Mesenchymal stem cell (in vitro differentiated cells and primary cell): ENCODE measurements at places on chromosomes 16 and 17.

- no peak for DNase-seq
Observed at GRCh38 chr16:22810226-22810625, 3.7 kb upstream of the HS3ST2 start.

DNA sequence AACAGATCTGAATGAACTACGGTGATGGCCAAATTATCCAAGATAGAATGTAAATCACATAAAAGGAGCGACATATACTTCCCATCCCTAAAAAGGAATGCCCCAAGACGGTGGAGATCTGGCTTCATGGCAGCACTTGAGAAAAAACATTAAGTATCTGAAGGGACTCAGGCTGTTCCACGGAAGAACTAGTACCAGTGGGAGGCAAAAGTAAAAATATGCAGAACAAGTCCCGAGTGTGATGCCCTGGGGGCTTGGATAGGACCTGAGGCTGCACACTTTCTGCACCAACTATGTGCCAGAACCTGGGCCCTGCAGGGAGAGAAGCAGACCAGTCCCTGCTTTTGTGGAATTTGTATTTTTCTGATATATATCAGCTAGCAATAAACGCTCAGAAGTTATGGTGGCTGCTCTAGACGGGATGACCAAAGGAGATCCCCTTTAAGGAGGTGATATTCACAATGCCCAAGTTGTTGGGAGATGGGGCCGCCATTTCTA is 539 bp upstream of the CKLF start:
- no peak for DNase-seq

DNA sequence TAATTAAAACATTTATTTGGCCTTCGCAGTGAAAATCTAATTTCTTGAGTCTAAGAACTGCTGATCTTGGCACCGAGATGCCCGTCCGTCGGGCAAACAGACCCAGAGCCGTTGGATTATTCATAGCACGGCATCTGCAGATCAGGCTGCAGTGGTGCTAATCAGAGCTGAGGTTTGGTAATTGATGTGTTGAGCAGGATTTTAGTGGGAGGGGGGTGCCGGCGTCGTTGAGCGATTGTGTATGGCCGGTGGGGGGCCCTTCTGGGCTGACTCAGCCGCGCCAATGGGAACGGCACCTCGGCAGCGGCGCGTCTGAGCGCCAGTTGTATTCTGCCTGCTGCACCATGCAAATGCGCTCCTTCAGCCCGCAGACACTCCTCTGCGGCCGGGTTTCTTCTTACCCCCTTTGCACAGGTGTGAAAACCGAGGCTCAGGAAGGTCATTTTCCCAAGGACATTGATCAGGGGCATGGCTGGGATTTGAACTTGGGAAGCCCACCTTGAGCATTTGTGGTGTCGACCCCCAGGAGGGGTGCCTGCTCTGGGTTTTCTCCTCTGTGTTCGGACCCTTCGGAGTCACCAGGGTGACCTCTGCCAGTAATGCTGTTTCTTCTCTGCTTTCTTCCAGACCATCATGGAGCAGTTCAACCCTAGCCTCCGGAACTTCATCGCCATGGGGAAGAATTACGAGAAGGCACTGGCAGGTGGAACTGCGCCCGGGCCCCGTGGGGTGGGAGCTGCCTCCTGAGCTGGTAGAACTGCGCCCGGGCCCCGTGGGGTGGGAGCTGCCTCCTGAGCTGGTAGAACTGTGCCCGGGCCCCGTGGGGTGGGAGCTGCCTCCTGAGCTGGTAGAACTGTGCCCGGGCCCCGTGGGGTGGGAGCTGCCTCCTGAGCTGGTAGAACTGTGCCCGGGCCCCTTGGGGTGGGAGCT is 18.4 kb downstream of the BAIAP2 start:
- DNase-seq, result no peak

GRCh38 chr17:81117672-81118198 is 47.6 kb upstream of the PVALEF start:
- no peak for DNase-seq

DNA sequence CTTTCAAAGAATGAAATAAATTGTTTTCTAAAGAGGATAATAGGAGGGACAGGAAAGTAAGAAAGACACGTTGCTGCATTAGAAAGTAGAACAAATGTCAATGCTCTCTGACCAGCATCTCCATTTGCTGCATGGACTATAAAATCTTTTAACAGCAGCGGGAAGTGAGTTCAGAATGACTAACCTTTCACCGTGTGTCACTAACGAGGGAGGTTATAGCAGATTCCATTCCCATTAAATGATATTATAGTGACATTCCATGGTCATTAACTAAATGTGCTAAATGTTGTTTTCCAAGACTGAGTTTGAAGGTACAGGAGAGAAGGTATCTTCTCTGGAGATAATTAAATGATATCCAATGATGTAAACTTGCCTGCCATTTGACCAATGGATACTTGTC is 127.1 kb upstream of the HS3ST3A1 start:
- DNase-seq, result no peak

DNA sequence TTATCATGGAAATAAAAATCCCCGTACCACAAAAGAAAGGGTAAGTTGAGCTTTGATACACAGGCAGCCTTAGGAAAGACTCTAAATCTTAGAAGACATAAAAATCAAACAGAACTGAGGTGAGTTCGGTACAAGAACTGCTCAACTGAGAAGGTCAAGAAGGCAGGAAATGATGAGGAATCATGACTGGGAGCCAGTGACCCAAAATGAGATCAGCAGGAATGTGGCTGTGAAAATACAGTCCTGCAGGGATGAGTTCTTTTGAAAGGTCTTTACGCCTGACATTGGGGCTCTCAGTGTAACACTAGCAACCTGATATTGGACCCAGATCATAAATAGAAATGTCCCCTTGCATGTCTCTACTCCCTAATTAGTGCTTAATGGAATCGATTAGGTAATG is 56.3 kb upstream of the CDH11 start:
- peak; percentile 20 for DNase-seq

DNA sequence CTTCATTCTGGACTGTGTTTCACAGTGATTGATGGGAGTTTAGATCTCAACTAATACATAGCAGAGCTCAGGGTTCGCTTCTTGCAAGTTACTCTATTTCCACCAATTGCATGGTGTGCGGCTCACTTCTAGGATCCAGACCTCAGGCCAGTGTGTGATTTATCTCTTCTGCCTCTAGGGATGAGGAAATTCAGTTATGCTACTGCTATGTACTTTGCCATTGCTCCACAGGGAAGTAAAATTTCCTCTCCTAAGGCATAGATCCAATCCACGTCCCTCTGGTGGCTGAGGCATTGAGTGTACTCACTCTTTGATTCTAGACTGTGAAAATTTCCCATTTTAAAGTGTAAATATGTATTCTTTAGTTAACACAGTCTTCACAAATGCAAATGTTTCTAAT is 214.1 kb downstream of the HS3ST3B1 start:
- DNase-seq, result peak; percentile 40

DNA sequence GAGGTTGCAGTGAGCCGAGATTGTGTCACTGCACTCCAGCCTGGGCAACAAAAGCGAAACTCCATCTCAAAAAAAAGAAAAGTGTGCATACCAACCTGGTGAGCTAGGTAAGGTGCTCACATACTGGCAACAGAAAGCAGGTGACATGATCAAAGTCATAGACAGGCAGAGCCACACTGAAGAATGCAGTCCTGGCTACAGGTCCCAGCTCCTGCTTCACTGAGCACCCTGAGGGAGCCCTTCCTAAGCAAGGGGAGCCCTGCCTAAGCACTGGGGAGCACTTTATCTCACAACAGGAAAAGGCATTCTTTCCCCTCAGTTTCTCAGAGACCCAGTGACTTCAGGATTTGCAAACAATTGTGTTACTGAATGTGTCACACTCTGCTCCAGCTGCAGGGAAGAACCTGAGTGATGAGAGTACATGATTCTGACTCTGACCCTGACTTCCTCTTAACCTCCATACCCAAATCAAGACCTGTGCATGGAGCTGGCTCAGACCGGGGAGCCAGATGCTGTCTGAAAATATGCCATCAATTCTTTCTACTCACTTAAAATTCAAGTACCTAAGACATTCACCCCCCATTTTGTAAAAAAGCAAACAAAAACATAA is 40.5 kb downstream of the ANKRD11 start:
- DNase-seq, result peak; percentile 35

DNA sequence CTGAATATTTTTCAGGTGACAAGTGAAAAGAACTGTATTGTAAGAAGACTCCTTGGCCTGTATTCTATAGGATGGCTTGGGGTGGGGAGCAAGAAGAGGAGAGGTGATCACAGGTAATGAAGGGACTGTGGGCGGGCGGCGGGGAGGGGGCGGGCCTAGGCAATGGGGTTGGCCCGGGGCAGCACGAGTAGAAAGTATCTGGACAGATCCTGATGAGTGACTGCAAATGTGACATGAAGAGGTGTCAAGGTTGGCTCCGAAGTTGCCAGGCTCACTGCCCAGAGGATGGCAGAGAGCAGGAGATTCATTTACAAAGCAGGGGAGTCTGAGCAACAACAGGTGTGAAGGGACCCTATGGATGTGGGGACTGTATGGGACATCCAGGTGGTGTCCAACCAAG is 10.8 kb upstream of the G6PC1 start:
- no peak for DNase-seq

DNA sequence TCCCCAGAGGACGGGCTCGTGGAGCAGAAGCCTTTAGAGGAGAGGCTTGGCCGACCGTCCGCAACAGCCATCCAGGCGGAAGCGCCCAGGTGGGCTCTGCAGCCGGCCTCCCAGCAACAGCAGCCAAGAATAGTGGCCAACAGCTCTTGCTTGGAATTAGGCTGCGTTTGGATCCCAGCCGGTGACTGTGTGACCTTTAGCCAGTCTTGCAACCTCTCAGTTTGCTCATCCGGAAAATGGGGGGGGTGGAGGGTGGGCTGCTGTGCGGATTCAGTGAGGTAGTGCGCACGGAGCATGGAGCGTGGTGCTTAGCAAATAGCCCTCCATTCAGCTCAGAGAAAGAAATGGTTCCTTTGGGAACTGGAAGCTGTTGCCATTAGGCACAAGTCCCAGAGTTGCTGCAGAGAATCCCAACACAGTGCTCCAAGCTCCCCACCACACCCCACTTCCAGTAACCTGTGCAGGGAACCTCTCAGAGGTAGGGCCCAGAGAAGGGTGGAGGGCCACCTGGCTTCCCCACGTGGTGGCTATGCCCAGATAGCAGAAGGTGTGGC is 46.7 kb downstream of the RTN4RL1 start:
- no peak for DNase-seq

DNA sequence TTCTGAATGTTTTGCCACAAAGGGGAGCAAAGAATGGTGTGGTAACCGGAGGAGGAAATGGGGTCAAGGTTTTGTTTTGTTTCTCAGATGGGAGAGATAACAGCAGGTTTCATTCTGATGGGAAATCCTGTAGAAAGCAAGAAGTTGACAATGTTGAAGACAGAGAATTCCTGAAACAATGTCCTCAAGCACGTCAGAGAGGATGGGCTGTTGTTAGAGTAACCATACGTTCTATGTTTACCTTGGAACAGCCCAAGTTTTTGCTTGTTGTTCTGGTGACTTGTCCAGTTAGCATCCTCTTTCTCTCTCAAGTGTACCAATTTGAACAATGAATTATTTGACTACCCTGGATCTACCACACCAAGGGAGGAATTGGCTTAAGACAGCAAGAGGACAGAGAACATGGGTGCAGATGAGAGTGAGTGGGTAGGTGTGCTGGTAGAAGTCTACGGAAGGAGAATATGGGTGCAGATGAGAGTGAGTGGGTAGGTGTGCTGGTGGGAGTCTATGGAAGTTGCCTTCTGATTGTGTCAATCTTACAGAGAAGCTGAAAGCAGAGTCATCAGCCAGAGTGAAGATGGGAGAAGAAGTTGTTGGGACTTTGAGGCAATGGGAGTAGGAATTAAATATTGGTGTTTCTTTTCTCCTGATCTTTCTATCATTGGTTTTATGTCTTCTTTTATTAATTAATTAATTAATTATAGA is 14.8 kb upstream of the NSRP1 start:
- no peak for DNase-seq

DNA sequence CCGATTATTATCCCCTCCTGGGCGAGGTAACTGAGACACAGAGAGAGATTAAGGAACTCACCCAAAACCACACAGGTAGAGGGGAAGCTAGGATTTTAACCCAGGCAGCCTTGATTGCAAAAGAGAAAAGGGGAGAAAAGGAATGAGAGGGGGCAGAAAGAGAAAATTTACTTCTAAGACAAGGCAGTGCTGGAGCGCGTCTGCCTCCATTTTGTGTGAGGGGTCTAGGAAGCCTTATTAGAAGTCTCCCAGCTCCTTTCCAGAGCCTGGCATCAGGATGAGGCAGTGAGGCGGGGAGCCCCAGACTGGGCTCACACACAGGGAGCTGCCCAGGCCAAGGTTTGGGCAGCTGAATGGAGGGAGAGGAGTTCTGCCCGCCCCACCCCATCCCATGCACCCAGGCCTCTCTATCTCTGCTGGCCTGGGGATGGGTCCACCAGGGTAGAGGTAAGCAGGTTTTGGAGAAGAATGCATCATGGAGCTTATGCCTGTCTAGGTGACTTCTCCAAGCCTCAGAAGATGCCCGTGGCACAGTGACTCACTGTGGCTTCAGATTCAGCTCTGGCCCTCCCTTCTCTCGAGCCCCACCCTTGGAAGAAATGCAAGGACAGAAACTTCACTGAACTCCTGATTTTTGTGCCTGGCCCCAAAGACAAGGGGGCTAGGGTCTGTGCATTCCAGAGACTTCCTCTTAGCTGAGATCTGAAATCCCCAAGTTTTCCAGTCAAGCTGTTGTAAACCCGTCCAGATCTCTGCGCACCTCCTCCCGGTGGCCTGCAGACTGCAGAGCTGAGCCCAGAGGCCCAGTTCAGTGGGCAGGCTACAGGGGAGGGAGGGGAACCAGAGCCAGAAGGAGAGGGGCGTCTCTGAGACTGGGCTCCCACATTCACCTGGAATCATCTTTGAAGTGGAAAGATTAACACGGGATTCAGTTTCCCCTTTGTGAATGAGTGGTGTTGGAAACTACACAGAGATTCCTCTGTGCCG is 95.1 kb upstream of the CDH5 start:
- no peak for DNase-seq

- no peak for DNase-seq
Observed at GRCh38 chr16:3115561-3115960, 3.2 kb downstream of the ZNF205 start.

DNA sequence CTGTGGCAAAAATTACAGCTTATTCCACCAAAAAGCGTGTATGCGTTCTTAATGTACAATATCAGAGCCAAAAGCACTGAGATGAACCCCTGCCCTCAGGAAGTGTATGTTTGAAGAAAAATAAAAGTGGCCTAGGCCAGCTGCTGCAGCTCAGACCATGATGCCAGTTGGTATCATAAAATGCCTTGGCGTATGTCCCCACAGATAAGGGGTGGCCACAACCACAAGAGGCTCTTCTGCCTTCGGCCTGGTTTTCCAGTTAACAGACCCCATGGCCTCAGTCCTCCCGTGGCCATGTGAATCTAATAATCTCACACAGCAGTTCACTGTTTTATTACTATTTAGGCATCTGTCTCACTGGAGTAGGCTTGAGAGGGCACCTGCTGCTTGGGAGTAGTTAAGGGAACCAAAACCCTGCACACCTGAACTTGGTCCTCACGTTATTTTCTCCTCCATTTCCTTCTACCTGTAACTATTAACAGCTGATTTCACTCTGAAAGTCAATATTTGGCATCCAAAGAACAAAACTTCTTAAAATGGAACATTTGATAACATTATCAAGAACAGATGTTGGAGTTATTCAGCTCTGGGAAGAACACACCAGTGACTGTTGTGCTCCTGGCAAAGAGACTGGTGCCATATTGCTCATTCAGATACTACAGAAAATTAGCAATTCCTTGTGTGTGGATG is 34.8 kb upstream of the ERN1 start:
- no peak for DNase-seq

- no peak for DNase-seq
Observed at GRCh38 chr16:19851476-19851875, 33.2 kb downstream of the GPRC5B start.
